ENCODE measurements at places on chromosomes 5 and 9.

DNA sequence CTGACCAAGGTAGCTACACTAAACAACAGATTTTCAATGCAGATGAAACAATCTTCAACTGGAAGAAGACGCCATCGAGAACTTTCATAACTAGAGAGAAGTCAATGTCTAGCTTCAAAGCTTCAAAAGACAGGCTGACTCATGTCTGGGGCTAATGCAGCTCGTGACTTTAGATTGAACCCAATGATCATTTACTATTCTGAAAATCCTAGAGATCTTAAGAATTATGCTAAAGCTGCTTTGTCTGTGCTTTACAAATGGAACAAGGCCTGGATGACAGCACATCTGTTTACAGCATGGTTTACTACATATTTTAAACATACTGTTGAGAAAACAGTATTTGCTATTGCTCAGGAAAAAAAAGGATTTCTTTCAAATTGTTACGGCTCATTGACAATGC is 54.9 kb downstream of the RICTOR start:
- no peak for DNase-seq

DNA sequence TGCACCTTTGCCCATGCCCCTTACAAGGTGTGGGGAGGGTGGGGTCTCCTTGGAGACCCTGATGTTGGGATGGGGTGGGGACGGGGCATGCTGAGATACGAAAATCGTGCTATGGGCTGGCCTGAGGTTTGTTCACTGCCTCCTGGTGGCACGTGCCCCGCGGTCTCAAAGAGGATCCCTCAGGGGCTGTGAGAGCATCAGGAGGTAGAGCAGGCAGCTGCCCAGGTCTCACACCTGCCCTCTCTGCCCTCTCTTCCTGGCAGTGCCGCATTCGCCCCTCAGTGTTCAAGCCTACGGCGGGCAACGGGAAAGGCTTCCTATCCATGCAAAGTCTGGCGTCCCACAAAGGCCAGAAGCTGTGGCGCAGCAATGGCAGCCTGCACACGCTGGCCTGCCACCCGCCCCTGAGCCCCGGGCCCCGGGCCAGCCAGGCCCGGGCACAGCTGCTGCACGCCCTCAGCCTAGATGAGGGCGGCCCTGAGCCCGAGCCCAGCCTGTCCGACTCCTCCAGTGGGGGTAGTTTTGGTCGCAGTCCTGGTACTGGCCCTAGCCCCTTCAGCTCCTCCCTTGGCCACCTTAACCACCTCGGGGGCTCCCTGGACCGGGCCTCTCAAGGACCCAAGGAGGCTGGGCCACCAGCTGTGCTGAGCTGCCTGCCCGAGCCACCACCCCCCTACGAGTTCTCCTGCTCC is 6.7 kb downstream of the N4BP3 start:
- DNase-seq: no peak

- DNase-seq: no peak
Measured at GRCh38 chr5:169341556-169341955, 40.6 kb upstream of the SLIT3 start.

DNA sequence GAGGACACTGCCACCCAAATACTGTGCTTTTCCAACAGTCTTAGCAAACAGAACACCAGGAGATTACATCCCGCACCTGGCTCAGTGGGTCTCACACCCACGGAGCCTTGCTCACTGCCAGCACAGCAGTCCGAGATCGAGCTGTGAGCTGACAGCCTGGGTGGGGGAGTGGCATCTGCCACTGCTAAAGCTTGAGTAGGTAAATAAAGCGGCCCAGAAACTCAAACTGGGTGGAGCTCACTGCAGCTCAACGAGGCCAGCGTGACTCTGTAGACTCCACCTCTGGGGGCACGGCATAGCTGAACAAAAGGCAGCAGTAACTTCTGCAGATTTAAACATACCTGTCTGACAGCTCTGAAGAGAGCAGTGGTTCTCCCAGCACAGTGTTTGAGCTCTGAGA is 28.8 kb downstream of the EPB41L4A start:
- DNase-seq: no peak

GRCh38 chr5:68411161-68411560 is 195.6 kb downstream of the PIK3R1 start:
- DNase-seq: no peak

DNA sequence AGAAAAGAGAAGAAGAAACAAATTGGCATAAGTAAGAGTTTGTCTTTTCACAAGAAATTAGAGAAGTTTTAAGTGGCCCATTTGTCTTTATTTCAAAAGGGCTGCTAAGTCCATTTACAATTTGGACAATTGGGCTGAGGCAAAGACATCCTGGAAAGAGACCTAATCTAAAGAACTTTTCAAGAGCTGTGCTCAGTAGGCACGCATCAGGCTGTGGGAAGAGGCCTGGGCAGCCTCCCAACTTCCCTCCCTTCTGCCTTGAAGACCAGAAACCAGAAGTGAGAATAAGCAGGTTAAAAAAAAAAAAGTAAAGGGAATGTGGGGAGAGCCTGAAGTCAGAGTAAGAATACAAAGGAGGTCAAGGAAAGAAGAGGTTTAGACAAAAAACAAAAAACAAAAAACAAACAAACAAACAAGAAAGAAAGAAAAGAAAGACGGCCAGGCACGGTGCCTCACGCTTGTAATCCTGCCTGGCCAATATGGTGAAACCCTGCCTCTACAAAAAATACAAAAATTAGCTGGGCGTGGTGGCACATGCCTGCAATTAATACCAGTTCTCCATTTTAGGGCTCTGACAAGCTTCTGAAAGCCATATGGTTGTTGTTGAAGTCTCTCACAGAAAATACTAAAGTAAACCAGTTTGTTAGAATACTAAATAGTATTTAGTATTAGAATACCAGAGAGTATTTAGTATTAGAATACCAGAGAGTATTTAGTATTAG is 48.0 kb upstream of the CEP78 start:
- no peak for DNase-seq
